Activated T-cell treated with anti-CD3 and anti-CD28 coated beads, Interleukin-2, amount 50 U/mL, for 4 hours (primary cell): ENCODE measurements at places on chromosomes 2 and 18. TPM values are rescaled to one million over a fixed set of nuclear protein-coding genes. Genes with fewer than 3 reads are reported as not detected.

Gene PFN4
- not detected for total RNA-seq

Gene CKAP2L
- 4.1 TPM for total RNA-seq

Gene VWC2L
- not detected for total RNA-seq

Gene CDH20
- 0.15 TPM for total RNA-seq

GRCh38 chr2:9627310-9627709 is 3.5 kb downstream of the YWHAQ start:
- DNase-seq: no peak

- DNase-seq: no peak
These were observed 176.1 kb downstream of the TMEM18 start for GRCh38 chr2:501130-501529.

DNA sequence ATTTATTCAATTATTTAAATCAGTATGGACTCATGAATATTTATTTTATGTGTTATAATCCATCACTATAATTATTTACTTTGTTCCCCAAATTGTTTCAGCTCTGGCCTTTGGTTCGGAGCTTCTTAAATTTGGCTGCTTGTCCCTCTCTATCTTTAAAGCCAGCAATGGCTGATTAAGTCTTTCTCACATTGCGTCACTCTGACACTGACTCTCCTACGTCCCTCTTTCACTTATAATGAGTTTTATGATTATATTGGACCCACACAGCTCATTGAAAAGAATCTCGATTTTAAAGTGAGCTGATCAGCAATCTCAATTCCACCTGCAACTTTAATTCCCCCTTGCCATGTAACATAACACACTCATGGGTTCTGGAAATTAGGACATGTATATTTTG is 185.2 kb upstream of the SLC39A10 start:
- no peak for DNase-seq

DNA sequence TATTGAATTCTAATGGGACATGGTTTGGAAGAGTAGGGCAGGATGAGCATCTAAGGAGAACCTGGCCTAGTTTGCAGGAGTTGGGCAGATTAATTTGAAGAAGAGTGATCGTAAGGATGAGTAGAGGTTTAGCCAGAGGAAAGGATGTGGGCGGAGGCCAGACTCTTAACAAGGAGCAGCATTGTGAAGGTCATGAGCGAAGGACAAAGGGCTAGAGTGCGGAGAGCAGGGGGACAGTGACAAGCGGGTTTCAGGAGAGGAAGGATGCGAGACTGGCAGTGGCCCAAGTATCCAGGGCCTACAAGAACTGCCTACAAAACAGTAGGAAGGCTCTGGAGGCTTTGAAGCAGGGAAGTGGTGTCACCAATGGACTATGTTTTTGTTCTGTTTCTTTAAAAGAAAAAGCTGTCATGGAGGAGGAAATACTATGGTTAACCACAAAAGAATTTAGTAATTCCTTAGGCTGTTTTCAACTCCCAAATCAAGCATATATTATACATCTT is 20.1 kb downstream of the SLC66A3 start:
- DNase-seq: no peak

- DNase-seq: no peak
These were observed 138.6 kb downstream of the NFATC1 start for GRCh38 chr18:79534356-79534755.

DNA sequence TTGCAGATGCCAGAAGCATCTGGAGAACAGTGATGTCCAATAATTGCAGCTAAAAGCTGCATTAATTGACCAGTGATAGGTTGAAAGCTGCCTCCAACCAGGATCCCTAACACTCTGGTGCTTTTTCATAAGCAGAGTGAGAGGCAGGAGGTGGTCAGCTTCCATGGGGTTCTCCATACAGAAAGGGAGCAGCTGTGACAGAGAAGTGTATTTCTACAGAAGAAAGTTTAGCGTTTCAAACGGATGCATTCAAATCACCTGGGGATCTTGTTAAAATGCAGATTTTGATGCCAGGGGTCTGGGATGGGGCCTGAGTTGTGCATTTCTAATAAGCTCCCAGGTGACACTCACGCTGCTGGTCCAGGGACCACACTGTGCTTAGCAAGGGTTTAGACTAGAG is 216.5 kb upstream of the NRP2 start:
- no peak for DNase-seq

GRCh38 chr2:238938401-238939055 is 90.6 kb downstream of the TWIST2 start:
- DNase-seq: no peak
